Activated CD8-positive, alpha-beta memory T cell treated with anti-CD3 and anti-CD28 coated beads for 4 hours (primary cell): ENCODE measurements at places on chromosomes 1 and 21.
A peak's percentile ranks its signal among the peaks of the same experiment; 100 is the strongest.

GRCh38 chr1:232038706-232039677 is 412.4 kb downstream of the DISC1 start:
- no peak for DNase-seq

GRCh38 chr21:23968722-23969647 is 1638.3 kb downstream of the MRPL39 start:
- DNase-seq, result peak; percentile 34

GRCh38 chr1:150383631-150384324 is 19.8 kb downstream of the RPRD2 start:
- no peak for DNase-seq

DNA sequence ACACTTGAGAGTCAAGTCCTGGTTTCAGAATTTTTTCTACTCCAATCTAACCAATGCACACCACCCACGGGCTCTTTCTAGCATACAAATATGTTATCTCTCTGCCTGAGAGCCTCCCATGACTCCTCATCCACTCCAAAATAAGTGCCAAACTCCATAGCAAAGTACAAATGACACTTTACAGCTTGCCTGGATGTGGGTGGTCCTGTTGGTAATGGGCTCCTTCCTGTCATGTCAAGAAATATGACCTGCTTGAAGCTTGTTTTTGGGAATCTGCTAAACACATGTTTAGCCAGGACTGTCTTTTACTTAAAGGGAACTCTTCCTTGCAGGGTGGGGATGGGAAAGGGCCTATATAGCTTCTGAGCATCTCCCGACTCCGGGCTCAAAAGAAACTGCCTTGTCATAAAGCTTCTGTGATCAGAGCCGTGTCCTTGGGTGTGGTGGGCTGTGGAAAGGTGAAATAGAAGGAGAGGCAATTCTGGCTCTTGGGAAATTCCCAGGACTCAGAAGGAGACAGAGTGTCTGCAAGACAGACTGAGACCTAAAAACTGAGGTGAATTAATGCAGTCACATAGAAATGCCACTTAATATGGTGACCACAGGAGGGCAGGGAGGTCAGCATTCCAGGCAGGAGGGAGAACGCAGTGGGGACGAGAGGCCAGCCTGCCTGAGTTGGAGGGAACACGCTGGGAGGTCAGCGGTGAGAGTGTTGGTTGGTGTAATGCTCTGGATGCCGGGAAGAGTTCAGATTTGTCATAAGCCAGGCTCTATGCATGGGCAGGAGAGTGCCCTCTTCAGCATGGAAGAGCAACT is 6.1 kb upstream of the IGFN1 start:
- DNase-seq, result no peak

DNA sequence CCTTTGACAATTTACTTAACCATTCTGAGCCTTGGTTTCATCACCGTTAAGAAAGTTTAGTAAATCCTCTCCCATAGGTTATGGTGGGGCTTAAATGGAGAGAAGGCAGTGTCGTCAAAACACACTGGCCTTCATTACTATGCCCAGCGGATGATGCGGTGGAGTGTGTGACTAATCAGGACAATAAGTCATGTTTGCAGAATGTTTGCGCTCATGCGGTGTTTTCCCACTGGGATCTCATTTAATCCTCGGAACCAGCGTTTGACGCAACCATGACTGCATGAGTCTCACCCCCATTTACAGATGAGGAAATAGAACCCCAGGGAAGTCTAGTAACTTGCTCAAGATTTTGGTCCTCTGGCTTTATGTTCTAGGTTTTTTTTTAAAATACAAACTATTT is 17.5 kb downstream of the SLC26A9 start:
- DNase-seq, result no peak

DNA sequence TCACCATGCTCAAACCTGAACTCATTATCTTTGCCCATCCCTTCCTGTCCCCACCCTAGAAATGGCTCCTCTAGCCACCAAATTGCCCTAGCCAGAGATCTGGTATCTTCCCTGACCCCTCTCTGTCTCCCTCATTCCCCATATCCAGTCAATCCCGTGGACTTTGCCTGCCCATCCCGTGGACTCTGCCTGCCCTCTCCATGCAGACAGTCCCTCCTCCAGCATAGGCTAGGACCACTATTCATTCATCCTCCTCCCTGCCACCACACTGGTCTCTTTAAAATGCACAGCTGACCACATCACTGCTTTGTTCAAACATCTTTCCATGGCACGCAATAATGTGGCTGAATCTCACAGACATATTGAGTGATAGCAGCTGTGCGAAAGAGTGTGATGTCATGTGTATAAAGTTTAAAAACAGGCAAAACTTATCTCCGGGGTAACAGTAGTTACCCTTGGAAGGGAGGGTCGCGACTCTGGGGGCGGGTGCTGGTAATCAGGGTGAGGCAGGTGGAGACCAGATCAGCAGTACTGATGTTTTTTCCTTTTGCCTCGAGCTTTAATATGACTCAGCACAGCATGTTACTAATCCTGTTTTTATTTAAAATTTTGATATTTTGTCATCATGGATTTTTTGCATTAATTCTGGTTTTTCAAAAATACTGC is 4.8 kb upstream of the SLC2A1 start:
- DNase-seq, result no peak

GRCh38 chr1:187018291-187018690 is 189.5 kb downstream of the PLA2G4A start:
- no peak for DNase-seq

GRCh38 chr1:21706151-21706835 is 37.1 kb upstream of the RAP1GAP start:
- DNase-seq, result no peak

DNA sequence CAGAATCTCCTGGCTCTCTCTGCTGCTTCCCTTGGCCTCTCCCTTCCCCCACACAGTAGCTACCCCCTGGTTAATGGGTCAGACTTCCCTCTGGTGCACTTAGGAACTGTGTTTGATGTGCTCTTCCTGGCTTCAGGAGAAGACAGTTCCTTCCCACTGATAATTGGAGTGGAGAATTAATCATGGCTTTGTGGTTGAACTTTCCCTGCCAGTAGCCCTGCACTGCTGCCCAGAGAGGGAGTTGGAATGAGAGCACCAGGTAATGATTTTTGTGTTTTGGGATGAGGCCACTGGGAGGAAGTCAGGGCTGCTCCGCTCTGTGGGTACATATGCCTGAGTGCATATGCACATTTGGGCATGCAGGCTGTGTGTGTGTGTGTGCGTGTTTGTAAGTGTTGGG is 39.7 kb upstream of the PADI2 start:
- no peak for DNase-seq
